ENCODE measurements at places on chromosomes 2 and 18.

- no peak for DNase-seq
Observed at GRCh38 chr2:4486971-4487370, 783.6 kb downstream of the DCDC2C start.

- no peak for DNase-seq
Observed at GRCh38 chr2:164439885-164440284, 181.4 kb downstream of the GRB14 start.

DNA sequence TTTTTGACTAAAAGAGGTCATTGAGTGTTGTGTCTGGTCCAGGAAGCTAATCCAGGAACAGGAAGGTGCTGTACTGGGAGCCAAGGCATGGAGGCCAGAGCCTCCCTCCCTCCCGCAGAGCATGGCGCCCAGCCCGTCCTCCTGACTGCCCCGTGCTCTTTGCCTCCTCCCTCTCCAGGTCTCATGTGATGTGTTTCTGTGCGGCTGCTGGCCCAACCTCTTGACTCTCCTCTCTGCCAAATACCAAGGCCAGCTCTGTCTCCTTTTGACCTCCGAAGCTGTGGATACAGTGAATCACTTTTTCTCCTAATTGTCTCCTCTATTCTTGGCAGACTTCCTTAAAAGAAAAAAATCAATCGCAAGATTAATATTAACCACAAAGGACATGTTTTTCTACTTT lies 284.1 kb downstream of the PHLPP1 start:
- no peak for DNase-seq

- no peak for DNase-seq
Observed at GRCh38 chr2:205776720-205777119, 94.4 kb downstream of the NRP2 start.

DNA sequence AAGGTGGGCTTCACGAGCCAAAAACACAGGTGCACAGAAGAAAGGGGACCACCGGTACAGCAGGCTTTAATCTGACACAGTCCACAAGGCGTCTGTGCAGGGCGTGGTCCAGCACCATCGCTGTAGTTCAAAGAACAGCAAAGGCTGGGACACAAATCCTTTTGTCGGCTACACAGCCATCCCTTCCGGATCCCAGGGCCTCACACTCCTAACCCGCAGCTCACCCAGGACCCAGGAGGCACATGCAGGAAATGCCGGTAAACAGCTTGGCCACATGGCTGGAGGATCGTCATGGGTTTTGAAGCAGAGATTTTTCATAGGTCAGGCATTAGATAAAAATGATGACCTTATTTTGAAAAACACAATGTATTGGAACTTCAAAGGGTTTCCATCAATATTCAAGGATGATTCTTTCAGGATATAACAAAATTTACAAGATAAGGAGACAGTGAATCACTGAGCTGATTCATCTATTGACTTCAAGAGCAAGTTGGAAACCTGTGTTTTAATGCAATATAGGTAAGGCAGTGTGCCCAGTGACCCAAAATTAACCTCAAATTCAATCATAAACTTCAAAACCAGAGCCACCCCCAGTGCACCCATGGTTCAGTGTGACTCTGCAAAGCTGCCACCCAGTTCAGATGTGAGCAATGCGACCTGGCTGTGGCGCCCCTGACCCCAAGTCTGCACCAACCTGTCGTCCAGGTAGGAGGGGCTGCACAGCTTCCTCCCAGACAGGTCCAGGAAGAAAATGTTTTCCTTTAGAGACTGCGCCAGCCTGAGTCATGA lies 74.4 kb downstream of the TMEM18 start:
- DNase-seq: no peak

- no peak for DNase-seq
Observed at GRCh38 chr2:127570282-127571250, 35.1 kb downstream of the MYO7B start.

GRCh38 chr2:229921101-229921891 lies 513 bp downstream of the TRIP12 start:
- peak; percentile 79 for DNase-seq

GRCh38 chr2:226818930-226819329 lies 16.9 kb upstream of the RHBDD1 start:
- DNase-seq: no peak

- DNase-seq: no peak
Observed at GRCh38 chr2:98605076-98605475, 3.2 kb downstream of the COA5 start.

DNA sequence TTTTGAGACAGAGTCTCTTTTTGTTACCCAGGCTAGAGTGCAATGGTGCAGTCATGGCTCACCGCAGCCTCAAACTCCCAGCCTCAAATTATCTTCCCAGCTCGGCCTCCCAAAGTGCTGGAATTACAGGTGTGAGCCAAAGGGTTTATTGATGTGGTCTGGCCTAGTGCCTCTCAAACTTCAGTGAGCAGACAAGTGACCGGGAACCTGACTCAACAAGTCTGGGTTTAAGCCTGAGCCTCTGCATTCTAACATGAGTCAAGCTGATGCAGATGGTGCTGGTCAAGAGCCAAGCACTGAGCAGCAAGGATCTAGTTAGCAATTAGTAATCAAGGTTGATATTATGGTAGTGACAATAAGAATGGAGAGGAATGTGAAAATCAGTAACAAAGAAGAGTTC lies 21.3 kb downstream of the CDK15 start:
- DNase-seq: no peak

GRCh38 chr18:75723521-75724340 lies 296.2 kb upstream of the SMIM21 start:
- no peak for DNase-seq

GRCh38 chr2:232299927-232300674 lies 78.5 kb upstream of the ALPP start:
- no peak for DNase-seq

DNA sequence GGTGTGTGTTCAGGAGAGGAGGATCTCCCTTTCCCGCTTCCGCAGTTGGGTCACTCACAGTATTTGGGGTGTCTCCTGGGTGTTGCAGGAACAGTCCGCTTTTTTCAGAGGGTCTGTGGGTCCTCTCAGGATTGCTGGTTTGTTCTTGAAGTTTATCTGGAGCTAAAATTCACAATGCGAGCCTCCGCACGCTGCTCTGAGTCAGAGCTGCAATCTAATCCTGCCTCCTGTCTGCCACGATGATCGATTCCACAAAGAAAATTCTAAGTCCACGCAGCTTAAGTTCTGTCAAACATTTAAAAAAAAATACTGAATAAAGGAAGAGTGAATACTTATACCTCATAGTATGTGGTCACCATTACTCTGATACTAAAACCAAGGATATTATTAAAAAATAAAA lies 76.5 kb downstream of the RAD51AP2 start:
- no peak for DNase-seq

- DNase-seq: peak; percentile 3
Observed at GRCh38 chr2:203569677-203570316, 34.7 kb upstream of the RAPH1 start.

GRCh38 chr2:20578895-20579825 lies 71.7 kb downstream of the HS1BP3 start:
- no peak for DNase-seq

- DNase-seq: no peak
Observed at GRCh38 chr2:222526480-222527277, 102.3 kb downstream of the SGPP2 start.

DNA sequence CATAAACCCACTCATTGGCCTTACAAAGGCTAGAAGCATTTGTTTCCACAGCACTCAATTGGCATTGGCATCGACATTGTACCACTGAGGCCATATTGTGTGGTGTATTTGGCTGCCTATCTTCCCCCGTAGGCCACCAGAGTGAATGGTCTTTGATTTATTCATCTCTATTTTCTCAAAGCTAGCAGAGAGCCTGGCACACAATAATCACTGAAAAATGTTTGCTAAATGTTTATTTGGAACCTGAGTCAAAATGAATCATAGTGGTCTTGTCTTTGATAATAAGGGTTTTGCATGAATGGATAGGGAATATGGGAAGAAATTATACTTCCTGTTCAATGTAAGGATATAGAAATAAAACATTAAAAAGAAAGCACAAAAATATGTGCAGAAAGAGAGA lies 107.3 kb upstream of the SLC8A1 start:
- DNase-seq: no peak

DNA sequence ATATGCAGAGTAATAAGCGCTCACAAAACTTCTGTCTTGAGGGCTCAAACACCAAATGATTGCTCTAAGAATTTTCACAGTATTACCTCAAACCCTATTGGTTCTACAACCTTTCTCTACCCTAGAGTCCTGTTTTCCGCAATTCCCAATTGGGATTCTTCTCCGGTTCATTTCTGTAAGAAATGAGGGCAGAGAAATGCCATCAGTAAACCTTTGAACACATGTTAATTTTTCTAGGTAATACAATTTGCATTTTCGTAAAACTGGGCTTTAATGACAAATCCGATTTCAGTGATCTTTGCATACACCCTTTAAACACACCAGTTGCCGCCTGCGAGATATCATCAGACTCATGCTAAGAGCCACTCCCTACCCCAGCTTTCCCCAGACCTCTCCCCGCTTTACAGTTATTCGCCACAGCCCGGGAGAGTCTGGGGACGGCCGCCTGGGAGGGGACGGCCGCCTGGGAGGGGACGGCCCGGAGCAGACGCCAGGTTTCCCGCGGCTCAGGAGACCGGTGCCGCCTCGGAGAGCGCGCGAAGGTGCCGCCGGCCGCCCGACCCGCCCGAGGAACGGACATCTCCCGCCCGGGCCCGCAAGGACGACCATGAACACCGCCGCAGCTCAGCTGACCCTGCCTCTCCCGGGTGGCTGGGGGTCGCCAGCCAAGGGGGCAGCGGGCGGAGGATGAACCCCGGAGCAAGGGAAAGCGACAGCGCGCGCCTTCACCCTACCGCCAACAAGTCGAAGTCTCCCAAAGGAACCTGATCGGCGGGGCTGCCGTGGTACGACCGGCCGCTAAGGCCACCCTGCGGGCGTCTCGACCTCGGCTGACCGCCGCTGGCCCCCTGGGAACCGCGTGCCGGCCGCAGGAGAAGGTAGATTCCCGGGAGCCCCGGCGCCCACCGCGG lies 463 bp downstream of the SMC6 start:
- peak; percentile 40 for DNase-seq

GRCh38 chr2:14673351-14673875 lies 40.9 kb downstream of the LRATD1 start:
- DNase-seq: no peak

DNA sequence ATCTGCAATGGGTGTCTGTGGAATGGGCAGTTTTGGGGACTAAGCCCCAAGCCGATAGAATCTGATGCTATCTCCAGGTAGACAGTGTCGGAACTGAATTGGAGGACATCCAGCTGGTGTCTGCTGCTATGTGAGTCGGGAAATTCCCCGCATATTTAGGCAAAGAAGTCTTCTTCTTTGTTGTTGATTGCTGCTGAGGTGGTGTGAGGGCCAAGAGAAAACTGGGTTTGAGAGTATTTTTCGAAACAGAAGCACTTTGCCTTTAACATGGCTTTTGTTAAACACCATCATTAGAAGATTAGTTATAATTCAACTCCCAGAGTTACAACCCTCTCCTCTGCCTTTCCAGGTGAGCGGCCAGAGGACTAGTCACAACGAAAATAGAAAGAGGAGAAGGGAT lies 49.4 kb upstream of the ACTR3 start:
- DNase-seq: no peak

GRCh38 chr2:11175293-11175795 lies 20.1 kb downstream of the SLC66A3 start:
- no peak for DNase-seq

GRCh38 chr2:35857498-35857897 lies 498.1 kb upstream of the CRIM1 start:
- DNase-seq: no peak

DNA sequence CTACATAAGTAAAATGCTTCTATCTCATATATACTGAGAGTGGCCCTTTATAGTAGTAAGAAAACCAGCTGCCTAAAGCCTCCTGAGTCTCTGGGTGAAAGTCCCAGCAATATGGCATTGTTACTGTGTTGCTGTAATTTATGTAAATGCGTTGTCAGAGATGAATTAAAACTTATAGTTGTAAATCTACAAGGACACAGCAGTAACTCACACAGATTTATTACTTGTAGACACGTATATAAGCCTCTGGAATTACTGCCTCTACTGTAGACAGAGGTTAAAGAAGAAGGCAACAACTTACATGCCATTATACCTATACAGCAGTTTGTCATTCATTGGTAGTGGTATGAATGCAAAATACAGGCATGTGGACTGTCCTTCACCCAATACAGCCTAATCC lies 169.1 kb upstream of the BOD1L2 start:
- DNase-seq: no peak

GRCh38 chr2:38720613-38721241 lies 30.4 kb downstream of the SRSF7 start:
- DNase-seq: no peak

- DNase-seq: no peak
Observed at GRCh38 chr2:105671156-105671555, 73.6 kb upstream of the NCK2 start.

DNA sequence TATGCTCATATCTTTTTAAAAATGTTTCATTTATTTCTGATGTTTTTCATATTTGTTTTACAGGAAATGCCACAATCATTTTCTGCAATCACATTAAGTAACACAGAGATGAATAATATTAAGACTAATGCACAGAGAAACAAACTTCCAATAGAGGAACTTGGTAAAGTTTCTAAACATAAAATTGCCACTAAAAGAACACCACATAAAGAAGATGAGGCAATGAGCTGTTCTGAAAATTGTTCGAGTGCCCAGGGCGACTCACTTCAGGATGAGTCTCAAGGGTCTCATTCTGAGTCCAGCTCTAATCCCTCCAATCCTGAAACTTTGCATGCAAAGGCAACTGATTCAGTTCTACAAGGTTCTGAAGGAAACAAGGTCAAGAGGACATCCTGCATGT lies 70.4 kb downstream of the APLF start:
- no peak for DNase-seq

DNA sequence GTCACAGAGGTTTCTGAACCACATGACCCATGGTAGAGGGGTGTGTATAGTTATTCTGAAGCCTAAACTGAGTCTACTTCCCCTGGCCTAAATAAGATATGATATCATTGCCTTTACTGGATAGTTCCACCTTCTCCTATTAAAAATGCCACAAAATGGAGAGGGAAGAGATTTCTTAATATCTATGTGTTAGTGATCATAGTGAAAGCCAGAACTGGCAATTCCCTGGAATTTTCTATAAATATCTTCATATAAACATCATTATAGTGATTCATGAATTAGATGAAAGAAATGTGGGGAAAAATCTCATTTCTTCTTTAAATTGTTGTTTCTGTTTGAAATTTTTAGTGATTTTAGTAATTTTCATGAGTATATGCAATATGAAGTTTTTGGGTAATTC lies 45.8 kb downstream of the TSHZ1 start:
- DNase-seq: no peak

GRCh38 chr2:230706053-230706521 lies 6.6 kb upstream of the CAB39 start:
- DNase-seq: no peak

- DNase-seq: no peak
Observed at GRCh38 chr2:16739778-16740581, 74.3 kb upstream of the CYRIA start.

GRCh38 chr2:123073371-123073770 lies 951.7 kb upstream of the CNTNAP5 start:
- DNase-seq: no peak

- DNase-seq: no peak
Observed at GRCh38 chr2:48699348-48699930, 56.1 kb downstream of the LHCGR start.
